ENCODE measurements at places on chromosomes 7 and 10.

- no peak for DNase-seq
These were observed 34.3 kb downstream of the C10orf120 start for GRCh38 chr10:122665329-122665860.

GRCh38 chr7:139995017-139995915 is 67.5 kb downstream of the PARP12 start:
- DNase-seq = peak; percentile 45

DNA sequence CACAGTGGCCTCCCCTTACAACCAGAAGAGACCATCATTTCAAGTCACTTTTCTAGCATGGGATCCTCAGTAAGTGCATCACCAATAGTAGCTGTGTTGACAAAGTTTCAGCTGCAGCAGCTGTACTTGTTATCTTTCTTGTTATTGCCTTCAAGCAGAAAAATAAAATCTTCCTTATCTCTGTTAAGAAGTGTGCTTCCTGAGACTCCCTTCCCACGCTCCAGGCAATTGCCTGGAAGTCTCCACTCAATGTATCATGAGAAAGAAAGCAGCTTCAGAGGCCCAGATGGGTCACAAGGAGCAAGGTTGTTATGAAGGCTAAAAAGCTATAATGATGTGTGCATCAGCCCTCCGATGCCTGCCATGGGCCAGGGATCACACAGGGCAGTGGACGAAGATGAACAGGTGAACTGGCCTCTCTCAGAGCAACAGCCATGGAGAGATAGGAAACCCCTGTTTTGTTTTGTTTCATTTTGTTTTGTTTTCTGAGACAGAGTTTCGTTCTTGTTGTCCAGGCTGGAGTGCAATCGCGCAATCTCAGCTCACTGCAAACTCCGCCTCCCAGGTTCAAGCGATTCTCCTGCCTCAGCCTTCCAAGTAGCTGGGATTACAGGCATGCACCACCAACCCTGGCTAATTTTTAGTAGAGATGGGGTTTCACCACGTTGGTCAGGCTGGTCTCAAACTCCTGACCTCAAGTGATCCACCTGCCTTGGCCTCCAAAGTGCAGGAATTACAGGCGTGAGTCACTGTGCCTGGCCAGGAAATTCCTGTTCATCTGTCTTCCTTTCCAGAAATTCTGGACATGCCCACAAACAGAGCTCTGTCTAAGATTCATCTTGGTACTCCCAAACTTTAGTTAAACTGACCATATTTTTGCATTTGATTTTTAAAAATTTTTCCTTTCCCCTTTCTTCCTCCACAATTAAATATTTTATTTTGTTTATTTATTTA is 340.5 kb downstream of the TNS3 start:
- DNase-seq = no peak

DNA sequence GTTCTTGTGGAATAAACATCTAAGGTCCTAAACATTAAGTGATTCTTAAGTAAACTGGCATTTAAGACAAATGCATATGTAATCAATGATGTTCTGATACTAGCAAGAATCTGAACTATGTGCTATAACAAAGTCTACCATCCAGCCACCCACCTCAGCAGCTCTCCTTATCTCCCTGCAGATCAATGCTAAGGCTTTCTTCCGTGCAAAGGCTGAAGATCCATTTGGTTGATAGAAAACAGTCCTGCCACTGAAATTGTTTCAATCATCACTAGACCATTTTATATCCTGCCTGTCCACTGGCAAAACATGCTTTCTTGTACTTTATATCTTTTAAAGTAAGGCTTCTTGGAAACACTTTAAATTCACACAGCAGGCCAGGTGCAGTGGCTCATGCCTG is 6.3 kb upstream of the SMKR1 start:
- no peak for DNase-seq

GRCh38 chr10:60846173-60846572 is 67.9 kb downstream of the CDK1 start:
- DNase-seq = peak; percentile 38

DNA sequence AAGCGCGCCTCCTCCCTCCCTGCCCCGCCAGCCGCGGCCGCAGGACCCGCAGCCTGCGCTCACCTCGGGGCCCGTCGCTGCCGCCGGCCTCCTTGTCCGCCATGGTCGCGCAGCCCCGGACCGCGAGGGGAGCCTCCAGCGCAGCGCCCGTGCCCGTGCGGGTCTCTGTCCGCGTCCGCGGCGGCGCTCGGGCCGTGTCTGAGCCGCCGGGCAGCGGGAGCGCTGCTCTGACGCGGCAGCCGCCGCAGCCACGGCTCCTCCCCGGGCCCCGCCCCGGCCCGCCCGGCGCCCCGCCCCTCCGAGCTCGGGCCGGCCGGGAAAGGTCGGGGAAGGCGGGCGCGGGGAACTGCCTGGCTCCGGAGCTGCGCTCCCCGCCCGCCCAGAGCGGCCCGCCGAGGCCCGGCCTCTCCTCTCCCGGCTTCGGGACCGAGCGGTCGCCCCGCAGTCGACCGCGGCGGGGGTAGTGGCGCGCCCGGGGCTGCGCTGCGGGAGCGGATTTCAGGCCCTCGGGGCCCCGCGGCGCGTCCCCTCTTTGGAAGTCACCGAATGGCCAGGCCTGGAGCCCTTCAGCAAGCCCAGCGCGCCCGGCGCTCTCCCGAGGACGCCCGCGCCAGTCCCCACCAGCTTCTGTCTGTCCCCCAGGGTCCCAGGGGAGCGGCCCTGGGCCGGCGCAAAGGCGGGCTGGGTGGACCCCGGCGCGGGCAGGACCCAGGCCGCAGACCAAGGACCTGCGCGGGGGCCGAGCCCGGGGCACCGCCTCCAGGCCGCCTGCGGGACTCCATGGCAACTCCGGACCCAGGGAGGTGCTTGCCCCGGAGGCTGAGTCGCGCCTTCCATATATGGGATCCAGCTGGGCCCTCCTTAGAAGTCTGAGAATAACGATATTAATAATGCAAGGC is at the start of gene HSPA12A:
TSS of gene HSPA12A (minus strand) at position 200 of the 899 bp plus-strand sequence. CDS start at position 103, 97 bp downstream.
- peak; percentile 90 for DNase-seq

DNA sequence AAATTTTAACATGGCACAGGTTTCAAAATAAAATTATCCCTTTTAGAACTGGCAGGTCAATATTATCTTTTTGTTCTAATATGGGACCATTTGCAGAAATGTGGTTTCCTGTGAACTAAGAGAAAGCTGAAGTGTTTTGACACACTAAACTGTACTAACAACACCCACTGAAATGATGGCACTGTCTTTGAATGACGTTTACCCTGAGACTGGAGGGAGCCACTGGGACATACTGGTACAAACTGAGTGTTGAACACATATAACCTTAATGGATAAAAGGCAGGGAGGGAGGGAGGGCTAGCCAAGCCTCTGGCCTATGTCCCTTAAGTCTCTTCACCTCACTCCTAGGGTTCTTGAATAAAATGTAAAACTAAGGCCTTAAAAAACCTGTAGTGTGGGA is 95.9 kb downstream of the PDE1C start:
- DNase-seq = no peak

DNA sequence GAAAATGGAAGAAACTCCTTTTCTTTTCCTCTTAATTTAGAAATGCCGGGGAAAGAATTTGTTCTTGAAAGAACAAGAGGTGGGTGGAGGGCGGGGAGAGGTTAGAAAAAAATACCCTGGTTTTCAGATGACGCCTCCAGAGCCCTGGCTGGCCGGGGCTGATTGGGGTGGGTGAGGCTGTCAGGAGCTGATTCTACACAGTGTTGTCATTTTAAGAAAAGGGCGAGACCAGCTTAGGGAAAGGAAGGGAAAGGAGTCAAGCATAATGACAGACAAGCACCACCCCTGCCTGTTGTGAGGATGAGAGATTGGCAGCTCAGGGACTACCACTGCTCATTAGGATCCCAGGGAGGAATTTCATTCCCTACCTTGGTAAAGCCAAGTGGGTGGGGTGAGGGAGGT is 9.9 kb upstream of the FAM180A start:
- peak; percentile 80 for DNase-seq

DNA sequence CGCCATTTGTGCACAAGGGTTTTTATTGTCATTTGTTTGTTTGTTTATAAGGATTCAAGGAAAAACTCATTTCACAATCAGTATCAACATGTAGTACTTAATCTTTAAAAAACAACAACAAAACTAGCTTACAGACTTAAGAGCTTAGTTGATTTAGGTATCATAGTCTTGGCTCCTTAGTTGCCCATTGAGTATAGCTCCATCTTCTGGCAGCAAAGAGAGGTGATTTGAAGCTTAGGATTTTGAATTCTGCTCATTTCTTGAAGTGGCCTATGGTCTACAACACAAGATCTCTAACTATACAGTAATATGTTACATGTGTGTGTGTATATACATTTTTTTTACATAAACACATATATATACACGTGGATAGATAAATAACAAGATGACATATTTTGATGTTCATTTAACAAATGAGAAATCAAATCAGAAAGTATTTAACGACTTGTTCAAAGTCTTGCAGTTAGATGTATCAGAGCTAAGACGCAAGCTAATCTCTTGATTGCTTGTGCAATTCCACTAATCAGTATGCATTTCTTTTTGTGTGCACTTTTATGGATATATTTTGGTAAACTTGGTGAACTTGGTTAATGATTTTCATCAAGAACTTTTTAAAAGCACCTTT is 307.3 kb downstream of the CAMK1D start:
- peak; percentile 72 for DNase-seq

DNA sequence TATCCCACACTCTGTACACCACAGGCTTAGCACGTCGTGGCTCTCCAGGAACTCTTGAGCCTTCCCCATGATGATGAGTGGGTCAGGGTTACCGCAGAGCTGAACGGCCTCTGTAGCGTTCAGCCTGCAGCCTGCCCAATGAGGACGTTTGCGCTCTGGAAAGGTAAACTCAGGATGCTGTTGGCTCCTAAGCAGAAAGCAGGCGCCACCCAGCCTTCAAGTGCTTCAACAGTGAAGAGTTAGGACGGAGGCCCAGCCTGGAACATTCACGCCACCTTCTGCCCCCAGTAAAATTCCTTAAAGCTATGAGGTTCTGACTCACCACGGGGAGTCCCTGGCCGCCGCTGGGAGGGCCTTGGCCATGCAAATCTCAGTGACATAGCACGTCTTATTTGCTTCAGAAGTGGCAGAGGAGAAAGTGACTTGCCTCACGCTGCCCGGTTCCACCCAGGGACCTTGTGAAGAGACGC is 161.5 kb upstream of the SH2B2 start:
- peak; percentile 82 for DNase-seq

DNA sequence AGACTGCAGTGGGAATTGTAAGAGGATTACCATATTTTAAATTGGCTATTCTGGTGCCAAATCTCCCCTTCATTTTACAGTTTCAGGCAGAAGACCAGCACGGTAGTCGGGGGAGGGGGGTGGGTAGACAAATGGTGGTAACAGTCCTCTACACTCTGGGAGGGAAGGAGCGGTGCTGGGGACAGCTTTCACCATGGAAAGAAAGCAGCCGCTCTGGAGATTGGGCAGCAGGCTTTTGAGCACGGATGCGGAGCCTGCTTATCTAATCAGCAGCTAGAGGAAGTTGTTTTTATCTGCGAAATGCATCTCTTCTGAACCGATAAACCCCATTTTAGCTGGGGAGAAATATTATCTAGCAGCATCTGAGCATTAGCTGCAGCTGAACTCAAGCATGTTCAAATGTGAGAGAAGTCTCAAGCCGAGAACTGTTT is 28.7 kb downstream of the IKZF1 start:
- no peak for DNase-seq

- peak; percentile 70 for DNase-seq
These were observed 50.6 kb upstream of the SRPK2 start for GRCh38 chr7:105439174-105439893.

DNA sequence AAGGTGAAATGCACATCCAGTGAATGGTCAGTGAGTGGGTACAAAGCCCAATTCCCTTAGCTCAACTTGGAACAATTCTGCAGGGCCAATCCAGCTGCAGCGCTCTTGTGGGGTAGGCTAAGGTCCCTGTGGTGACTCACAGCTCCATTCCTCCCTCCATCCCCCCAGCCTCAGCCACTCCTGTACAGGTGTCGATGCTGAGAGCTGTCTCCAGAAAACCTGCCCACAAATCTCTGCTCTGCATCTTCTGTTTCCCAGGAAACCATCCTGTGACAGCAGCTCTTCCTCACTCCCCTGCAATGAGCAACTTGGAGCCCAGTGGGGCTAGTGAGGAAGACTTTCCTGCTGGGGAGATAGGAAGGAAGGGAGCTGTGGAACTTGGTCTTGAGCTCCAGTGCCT is 244.7 kb upstream of the GPR26 start:
- DNase-seq = no peak

- DNase-seq = peak; percentile 68
These were observed 227.0 kb downstream of the DKK1 start for GRCh38 chr10:52541006-52541473.

GRCh38 chr7:100483090-100483721 is 521 bp upstream of the NYAP1 start:
- peak; percentile 84 for DNase-seq

DNA sequence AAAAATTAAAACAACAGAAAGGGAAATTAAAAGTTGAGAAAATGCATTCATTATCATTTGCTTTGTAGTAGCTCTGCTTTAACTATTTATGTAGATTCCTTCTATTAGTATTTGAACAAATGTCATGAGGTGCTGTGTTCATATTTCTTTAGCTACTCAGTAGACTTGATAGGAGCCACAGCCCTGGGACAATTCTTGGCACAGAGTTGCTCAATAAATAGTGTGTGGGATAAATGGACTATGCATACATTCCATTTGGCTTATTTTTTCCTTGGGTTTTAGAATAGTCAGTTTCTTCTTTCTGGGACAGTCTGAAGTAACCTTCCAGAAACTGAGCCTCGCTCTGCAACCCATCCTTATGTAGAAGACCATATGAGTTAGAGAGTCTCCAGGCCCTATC is 13.4 kb downstream of the RPP30 start:
- DNase-seq = peak; percentile 88
